Hair follicular keratinocyte (primary cell): ENCODE measurements at places on chromosomes 4 and X. TPM values are rescaled to one million over a fixed set of nuclear protein-coding genes. Genes with fewer than 3 reads are reported as not detected.

Gene SPANXN4
- not detected in 2 replicates for total RNA-seq

Gene RBM47
- 9.9 and 10.6 TPM in 2 replicates for total RNA-seq

Gene TMEM271
- not detected in 2 replicates for total RNA-seq

Gene MAGEA10
- not detected in 2 replicates for total RNA-seq

Gene ARMCX1
- 19.4 and 24.8 TPM in 2 replicates for total RNA-seq

Gene WDR45
- total RNA-seq, result 33.5 and 56.9 TPM in 2 replicates

Gene ZNF185
- 7.9 and 25.1 TPM in 2 replicates for total RNA-seq

Gene FMR1
- 8.8 and 9.7 TPM in 2 replicates for total RNA-seq
